ENCODE measurements at places on chromosomes 2 and 18. TPM values are rescaled to one million over a fixed set of nuclear protein-coding genes. Genes with fewer than 3 reads are reported as not detected.

Gene RAB17
- total RNA-seq = not detected

Gene TRMT61B
- total RNA-seq = 14.8 TPM

Gene RBM43
- 15.7 TPM for total RNA-seq

Gene SAP130
- 29.9 TPM for total RNA-seq

Gene TBR1
- total RNA-seq = 0.02 TPM

Gene HDAC4
- total RNA-seq = 42.3 TPM

Gene FOXI3
- not detected for total RNA-seq

Gene GBX2
- not detected for total RNA-seq

Gene SLC9A4
- 0.05 TPM for total RNA-seq

Gene CKAP2L
- total RNA-seq = not detected

Gene SNED1
- total RNA-seq = 32.9 TPM

Gene ANKRD29
- total RNA-seq = not detected

Gene POTEI
- not detected for total RNA-seq

Gene ASAP2
- not detected for total RNA-seq

Gene NAT8
- not detected for total RNA-seq

Gene IHH
- 0.24 TPM for total RNA-seq

Gene THOC1
- 56.7 TPM for total RNA-seq

Gene WNT6
- total RNA-seq = 0.22 TPM

Gene GAD1
- not detected for total RNA-seq

Gene M1AP
- not detected for total RNA-seq

Gene FNDC4
- not detected for total RNA-seq

Gene IL18RAP
- 2.2 TPM for total RNA-seq

Gene CROCC2
- total RNA-seq = not detected

Gene MEIS1
- total RNA-seq = 5.6 TPM

Gene CCDC102B
- total RNA-seq = 10.9 TPM

Gene PLA2R1
- total RNA-seq = not detected

Gene SCLY
- 47.3 TPM for total RNA-seq

Gene GCKR
- not detected for total RNA-seq

Gene HS6ST1
- 13.8 TPM for total RNA-seq

Gene ATP6V1C2
- not detected for total RNA-seq

Gene STON1
- total RNA-seq = 2.5 TPM

Gene HOXD13
- total RNA-seq = not detected

All from naive thymus-derived CD4-positive, alpha-beta T cell (primary cell).